ENCODE measurements at places on chromosomes 1 and 21. TPM values are rescaled to one million over a fixed set of nuclear protein-coding genes. Genes with fewer than 3 reads are reported as not detected.
A peak's percentile ranks its signal among the peaks of the same experiment; 100 is the strongest.

DNA sequence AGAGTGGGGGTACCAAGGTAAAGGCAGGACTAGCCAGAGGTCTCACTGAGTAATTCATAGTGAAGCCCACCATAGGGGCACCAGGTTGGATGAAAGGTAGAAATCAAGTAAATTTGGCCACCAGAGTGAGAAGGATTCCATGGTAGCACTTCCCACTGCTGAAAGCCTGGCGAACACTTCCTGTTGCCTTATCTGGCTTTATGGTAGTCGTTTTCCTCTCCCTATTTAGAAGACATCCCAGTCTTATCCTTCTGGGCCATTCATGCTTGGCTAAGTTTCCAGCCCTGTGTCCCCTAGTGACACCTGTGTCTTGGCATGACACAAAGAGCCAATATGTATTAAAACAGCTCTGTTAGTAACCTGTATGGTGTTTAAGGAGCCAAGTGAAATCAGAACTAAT, 74.3 kb upstream of the SIPA1L2 start:
- DNase-seq: no peak

The DNASE2B gene
- total RNA-seq: not detected

- DNase-seq: no peak
Observed at GRCh38 chr1:9689971-9690381, 38.4 kb downstream of the PIK3CD start.

- peak; percentile 93 for DNase-seq
Observed at GRCh38 chr1:172040466-172040865, 199.2 kb downstream of the DNM3 start.

DNA sequence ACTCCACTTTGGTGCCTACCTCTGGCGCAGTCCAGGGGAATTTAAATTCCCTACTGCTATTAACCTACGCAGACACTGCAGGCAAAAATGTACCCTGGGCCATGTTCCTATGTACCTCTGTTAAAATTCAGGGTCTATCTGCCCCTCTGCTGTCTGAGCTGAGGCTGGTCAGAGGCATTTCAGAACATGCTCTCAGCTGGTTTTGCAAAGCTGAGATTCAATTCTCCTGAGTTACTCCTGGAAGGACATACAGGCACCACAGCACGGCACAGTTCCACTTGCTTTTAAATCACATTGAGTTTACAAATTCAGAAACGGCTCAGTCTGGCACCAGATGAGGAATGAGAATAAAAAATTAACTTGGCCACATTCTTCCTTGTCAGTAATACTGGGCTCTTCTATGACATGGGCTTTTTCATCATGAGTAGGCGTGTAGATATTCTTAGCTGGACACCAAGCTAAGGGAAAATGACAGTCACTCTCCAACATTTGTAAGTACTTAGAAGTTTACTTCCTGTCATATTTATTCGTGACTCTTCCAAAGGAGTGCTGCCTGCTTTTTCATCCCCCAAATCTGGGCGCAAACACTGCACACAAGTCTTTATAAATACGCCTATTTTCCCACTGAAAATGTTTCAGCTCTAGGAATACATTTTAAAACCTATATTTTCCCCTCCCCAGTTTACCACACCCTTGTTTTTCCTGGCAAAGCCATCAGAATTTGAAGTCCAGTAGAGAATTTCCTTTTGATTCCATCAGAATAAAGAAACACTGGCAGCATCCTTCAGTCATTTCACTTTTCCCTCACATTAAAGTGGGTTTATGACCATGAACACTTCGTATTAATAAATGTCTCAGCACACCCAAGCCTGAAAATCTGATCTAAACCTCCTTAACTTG, 1.9 kb downstream of the C1orf198 start:
- DNase-seq: peak; percentile 76

GRCh38 chr1:23478896-23479665, 4.9 kb downstream of the ASAP3 start:
- peak; percentile 91 for DNase-seq

DNA sequence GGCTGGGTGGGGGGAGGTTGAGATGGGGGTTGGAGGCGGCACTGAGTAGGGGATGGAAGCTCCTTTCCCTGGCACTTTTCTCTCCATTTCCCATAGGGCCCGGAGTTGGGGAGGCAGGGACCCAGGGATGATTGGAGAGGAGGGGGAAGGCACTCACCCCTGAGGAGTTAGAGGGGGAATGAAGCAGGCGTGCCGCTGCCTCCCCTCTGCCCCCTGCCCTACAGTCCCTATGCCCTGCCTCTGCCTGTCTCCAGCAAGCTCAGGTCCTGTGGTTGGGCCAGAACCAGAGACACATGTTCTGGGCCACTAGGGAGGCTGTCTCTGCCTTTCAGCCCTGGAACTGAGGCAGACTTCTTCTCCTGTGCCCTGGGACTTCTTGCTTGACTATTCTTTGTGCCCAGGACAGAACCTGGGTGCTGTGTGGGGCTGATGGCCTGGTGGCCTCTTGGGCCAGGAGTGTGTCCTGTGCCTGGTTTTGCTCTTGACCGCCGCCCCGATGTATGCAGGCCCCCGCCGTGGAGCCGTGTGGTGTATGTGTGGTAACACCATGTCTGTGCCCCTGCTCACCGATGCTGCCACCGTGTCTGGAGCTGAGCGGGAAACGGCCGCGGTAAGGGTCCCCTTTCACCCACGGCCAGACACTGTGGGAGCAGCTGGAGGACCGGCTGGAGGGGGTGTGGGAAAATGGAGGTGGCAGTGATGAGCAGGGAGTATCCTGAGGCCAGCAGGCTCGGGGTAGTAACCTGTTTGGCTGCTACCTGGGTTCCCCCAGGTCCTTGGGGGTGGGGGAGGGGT, 1.4 kb downstream of the LYPLA2 start:
- DNase-seq: no peak

The KDM5B gene
- total RNA-seq: 65.2 TPM

Measured in fibroblast of lung (primary cell).